ENCODE measurements at places on chromosomes 11 and 22. TPM values are rescaled to one million over a fixed set of nuclear protein-coding genes. Genes with fewer than 3 reads are reported as not detected.

Gene PLCB3
- total RNA-seq, result 18.8 TPM

Gene OR51B5
- not detected for total RNA-seq

Gene TRIM22
- total RNA-seq, result 0.39 TPM

Gene CCDC34
- total RNA-seq, result 27.3 TPM
